ENCODE measurements at places on chromosomes 12 and 14.

DNA sequence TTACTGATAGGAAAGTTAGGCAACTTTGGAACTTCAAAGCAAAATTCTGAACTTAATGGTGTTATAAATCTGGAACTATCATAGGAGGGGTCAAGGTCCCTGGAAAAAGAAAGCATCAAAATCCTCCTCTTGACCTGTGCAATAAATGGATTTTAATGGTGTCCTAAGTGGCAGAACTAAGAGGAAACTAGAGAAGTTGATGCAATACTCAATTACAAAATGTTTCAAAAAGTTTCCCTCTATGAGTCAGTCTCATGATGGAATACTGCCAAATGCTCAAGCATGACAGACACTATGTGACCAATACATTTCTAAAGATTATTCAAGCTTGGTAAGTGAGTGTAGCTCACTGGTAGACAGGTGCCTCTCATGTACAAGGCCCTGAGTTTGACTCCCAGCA lies 47.7 kb upstream of the ERGIC2 start:
- DNase-seq = peak; percentile 95

DNA sequence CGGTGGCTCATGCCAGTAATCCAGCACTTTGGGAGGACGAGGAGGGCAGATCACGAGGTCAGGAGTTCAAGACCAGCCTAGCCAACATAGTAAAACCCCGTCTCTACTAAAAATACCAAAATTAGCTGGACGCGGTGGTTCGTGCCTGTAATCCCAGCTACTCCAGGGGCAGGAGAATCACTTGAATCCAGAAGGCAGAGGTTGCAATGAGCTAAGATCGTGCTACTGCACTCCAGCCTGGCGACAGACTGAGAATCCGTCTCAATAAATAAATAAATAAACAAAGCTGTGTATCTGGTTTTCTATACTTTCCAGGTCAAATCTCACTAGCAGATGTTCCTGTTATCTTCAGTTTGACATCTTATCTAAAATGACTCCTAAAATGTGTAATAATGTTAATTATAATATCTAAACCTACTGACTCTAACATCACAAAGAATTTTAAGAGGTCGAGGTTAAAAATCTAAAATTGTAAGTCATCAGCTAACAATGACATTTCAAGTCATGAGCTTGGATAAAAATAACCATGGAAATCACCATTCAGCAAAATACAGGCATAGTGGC lies 2.4 kb upstream of the SRP54 start:
- DNase-seq = no peak

- no peak for DNase-seq
Observed at GRCh38 chr14:73742520-73743238, 28.5 kb upstream of the PNMA1 start.

DNA sequence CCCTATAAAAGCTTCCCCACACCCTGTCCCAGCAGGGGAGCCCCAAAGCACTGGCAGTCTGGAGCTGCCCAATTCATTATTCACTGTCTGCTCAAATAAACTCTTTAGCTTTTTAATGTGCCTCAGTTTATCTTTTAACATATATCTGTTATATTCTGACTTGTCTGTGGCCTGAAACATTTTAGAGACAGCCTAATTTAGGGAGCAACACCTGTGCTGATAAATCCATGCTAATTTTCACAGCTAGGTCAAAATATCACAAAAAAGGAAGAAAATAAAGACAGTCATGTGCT lies 32.9 kb downstream of the TMTC1 start:
- no peak for DNase-seq

- DNase-seq = peak; percentile 42
Observed at GRCh38 chr14:89027097-89027740, 202.8 kb downstream of the TTC8 start.

DNA sequence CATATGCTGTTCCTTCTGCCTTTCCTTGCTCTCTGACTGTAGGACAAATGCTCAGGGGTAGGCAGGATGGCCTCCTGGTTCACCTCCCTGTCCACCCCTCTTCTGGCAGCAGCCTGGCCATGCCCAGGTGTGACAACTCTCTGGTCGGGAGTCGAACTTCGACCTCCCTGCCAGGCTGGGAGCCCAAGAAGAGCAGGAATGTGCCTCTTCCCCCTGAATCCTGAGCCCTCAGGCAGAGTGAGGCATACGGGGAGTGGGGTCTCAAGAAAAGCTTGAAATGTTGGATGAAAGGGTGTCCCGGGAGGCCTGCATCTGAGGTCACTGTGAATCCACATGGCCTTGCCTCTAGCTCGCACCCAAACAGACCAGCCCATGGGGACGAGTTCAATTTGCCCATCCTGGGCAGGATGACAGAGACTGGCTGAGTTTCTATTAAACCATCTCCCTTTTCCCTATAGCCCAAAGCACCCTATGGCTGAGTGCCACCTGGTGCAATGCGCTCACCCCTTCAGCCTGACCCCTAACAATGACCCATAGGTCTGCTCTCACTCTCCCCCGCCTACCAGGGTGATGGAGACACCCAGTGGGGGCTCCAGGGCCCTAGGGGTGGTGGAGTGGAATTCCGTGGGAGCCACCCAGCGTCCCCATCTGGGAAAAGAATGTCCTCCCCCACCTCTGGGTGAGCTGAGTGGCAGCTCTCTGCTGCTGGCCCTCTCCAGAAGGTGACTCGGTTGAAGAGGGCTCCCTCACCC lies 52.9 kb upstream of the DIO3 start:
- no peak for DNase-seq

GRCh38 chr14:35416108-35416750 lies 11.7 kb upstream of the NFKBIA start:
- DNase-seq = no peak

- peak; percentile 96 for DNase-seq
Observed at GRCh38 chr12:98418357-98419075, 96.9 kb upstream of the TMPO start.

- DNase-seq = no peak
Observed at GRCh38 chr14:85123755-85124154, 406.2 kb upstream of the FLRT2 start.

DNA sequence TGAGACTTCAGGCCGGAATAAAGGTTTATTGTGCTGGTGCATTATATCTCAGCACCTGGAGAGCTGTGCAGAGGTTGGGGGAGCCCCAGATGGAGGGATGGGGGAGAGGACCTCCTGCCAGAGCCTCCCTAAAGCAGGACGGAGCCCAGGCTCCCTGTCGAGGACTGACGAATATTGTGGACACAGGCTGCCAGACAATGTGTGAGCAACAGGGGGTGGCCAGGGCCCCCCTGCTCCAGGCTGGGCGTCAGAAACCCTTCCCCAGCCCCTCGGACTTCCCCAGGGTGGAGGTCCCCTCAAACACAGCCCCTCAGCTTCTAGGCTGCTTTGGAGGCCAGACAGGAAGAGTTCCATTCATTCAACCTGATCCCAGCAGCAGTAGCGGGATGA lies 8.0 kb downstream of the TMEM119 start:
- no peak for DNase-seq

DNA sequence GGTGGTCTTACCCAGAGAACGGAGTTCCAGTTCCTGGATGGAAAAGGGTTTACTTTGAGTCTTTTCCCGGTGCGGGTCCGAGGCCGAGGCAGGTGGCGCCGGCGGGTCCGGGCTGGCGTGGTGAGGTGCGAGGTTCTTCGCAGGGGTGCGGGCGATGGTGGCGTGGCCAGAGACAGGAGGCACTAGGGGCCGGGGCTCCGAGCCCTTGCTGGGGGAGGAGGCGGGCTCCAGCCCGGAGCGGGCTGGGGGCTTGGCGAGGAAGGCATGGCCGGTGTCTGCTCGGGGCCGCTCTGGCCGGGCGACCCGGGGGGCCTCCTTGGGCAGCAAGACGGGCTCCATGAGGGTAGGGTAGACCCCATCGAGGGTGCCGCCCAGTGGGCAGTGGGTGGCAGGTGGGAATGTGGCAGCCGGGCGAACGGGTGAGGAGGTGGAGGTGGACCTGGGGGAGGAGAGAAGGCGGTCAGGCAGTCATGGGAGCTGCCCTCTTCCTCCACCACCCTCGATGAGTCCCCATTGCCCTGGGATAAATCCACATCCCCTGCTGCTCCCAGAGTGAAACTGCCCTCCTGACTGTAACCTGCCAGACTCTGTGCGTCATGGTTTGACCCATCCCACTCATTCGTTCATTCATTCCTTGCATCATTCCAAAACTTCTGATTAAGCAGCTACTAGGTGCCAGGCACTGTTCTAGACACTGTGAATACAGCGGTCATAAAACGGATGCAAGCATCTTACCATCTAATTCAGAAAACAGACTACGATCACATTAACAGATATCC lies 42.0 kb downstream of the RFLNA start:
- no peak for DNase-seq

DNA sequence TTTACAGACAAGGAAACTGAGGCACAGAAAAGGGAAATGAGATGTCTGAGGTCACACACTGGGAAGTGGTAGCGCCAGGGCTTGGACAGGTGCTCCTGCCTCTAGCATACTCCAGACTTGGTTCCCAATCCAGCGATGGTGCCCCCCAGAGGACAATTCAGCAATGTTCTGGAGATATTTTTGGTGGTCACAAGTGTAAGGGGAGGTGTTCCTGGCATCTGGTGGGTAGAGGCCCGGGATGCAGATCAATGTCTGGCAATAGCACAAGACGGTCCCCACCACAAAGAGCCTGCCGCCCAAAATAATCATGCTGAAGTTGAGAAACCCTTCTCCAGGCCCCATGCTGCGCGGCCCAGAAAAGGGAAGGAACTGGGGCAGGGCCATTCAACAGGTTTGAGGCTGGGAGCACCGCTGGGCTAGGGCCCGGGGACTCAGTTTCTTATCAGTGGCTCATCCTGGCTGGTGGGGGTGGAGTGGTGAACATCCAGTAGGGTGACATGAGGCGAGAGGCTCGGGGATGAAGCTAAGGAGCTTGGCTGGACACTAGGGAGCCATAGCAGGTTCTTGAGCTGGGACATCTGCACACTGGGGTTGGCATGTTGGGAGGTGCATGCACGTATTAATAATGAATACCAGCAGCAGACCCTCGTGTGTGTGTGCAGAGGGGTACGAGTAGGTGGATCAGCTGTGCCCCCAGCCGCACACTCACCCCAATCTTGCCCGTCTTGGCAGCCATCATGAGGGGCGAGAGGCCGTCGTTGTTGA lies 35.1 kb downstream of the TRPV4 start:
- no peak for DNase-seq

- DNase-seq = no peak
Observed at GRCh38 chr12:2644683-2645405, 149.9 kb upstream of the FKBP4 start.

DNA sequence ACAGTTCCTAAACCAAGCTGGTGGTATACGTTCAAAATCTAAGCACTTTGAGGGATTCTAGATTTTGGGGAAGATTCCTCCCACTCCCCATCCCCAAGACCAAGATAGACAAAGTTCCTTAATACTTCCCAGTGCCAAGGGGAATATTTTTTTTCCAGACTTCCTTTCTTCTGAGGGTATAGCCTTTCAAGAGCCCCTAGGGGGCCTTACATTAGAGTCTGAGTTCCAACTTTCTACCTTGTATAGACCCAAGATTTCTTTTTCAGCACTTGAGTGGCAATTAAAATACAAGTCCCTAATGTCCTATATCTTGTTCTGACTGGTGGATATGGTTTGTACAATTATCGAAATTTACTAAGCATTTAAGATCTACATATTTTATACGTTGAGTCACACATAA lies 28.7 kb upstream of the SOS2 start:
- DNase-seq = no peak

DNA sequence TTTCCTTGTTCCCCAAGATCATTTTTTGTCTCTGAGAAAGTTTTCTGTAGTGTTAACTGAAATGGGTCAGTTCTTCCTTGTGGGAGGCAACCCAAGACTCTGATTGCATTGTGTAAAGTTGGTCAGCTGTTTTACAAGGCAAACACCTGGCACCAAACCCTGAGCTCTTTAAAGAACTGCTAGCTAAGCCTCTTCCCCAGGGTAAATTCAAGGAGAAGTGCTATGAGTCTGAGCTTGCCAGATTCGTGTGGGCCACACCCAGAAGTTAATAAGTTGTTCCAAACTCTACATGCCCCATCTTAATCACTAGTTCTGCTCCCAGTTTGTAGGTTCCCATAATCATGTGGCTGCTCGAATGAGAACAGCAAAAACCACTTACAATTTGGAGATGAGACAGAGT lies 214.5 kb downstream of the BTG1 start:
- DNase-seq = peak; percentile 94

- no peak for DNase-seq
Observed at GRCh38 chr14:61598980-61599379, 96.3 kb upstream of the HIF1A start.

DNA sequence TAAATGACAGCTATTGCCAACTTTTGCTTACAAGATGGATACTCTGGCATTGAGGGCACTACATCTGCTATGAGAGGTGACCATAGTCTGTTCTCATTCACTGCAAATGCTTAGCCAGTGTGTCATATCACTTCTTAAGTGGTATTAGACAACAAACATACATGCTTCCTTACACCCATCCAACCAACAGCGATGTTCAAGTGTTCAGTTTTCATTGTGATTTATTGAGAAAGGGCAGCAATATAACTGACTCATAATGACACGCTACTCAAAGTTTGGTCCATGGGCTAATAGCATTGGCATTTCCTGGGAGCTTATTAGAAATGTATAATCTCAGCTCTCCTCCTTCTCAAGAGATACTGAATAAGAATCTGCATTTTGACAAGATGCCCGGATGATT lies 181.7 kb downstream of the NPAS3 start:
- peak; percentile 91 for DNase-seq
